ENCODE measurements at places on chromosomes 12 and 14.

DNA sequence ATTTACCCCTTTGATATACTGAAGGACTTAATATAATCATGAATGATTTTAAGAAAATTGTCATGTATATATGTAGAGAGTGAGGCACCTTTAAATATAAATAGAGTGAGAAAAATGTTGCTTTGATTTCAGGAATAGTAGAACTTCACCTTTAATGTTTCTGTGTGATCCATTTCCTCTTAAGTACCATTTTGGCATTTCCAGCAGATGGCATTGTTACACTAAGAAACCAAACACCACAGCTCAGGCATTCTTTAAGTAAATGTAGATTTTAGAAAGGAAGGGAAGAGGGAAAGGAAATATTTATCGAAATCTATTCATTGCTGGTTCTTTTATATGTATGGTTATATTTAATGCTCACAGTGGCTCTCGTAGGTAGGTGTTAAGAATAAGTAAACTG, 556.7 kb upstream of the FBXO33 start:
- no peak for DNase-seq

- no peak for DNase-seq
These were observed 182.2 kb upstream of the GSC start for GRCh38 chr14:94952097-94952496.

GRCh38 chr14:104817930-104818713, 17.2 kb downstream of the ZBTB42 start:
- DNase-seq: no peak

DNA sequence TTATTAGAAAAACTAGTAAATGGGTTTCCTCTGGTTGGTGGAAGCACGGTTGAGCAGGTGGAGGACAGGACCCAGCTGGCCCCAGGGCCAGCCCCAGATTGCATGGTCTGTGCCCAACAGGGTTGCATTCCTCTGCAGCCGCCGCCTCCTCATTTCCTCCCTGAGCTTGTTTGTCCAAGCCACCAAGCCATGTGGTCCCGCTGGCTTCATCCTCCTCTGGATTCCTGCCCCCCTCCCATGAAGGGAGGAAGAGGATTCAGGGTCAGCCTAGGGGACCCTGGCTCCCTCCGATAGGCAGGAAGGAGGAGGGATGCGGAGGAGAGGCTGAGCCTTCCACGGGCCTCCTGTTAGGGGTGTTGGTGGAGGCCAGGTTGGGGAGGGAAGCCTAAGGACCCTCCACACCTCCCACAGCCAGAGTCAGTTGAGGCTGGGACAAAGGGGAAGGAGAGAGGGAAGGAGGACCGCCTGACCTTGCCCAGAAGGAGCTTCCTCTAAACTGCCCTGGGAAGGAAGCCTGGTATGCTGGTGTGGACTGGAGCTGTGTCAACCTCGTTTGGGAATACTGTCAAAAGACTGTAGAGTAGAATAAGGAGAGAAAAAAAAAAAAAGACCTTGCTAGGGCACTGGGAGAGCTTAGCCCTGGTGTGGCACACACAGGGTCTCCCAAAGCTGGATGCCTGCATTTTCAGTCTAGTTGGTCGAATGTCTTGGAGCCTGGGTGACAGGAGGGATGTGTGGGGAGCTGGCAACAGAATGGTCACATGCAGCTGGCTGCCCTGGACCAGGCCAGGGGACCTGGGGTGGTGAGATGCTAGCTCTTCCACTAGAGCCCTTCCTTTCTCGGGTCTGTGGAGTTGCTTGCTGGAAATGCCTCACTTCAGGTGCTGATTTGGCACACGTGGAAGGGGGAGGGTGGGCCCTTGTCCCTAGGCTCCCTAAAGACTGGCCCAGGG, 42.4 kb downstream of the PLEKHG3 start:
- DNase-seq: no peak
